ENCODE measurements at places on chromosomes 1 and 21.
A peak's percentile ranks its signal among the peaks of the same experiment; 100 is the strongest.

DNA sequence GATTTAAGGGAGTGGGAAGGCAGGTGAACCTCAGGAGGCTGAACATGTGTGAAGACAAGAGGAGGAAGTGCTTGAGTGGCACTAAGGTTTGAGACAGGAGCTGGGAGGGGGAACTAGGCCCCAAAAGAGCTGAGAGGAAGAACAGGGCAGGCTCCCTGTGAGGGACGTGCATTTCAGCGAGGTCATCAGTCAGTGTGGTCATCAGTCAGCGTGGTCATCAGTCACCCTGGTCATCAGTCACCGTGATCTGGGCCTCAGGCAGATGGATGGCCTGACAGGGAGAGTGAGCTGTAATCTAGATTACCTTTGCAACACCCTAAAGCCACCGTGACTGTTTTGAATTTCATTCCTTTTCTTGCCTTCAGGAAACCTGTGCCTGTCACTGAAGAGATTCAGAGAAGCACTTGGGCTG lies 29.1 kb downstream of the VTCN1 start:
- no peak for DNase-seq

- no peak for DNase-seq
Observed at GRCh38 chr1:179883040-179883744, 1.1 kb downstream of the TOR1AIP1 start.

GRCh38 chr1:10616696-10617095 lies 141.9 kb downstream of the PEX14 start:
- DNase-seq: no peak

DNA sequence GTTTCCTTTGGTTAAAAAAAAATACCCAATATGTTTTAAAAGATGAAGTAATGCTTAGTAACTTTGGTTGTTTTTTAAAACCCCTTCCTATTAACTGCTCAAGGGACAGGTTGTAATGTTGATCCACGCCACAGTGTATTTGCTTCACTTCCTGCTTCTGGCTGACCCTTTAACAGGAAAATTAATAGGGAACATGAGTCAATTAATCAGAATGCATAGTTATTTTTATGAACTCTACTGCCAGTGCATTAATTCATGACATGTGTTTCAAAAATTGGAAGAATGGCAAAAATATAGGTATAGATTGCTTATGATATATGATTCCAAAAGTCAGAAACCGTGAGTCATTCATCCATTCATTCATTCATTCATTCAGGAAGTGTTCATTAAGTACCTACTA lies 204.8 kb downstream of the SETD4 start:
- no peak for DNase-seq

GRCh38 chr1:79006564-79006963 lies at the start of gene ADGRL4:
Gene ADGRL4 (minus strand): TSS chr1:79006730. CDS start chr1:79006654, 76 bp downstream.
- DNase-seq: peak; percentile 50

- peak; percentile 99 for DNase-seq
Observed at GRCh38 chr1:112700290-112701226, 6.4 kb downstream of the RHOC start.

- no peak for DNase-seq
Observed at GRCh38 chr1:230899841-230900251, 31.5 kb upstream of the C1orf198 start.

- DNase-seq: no peak
Observed at GRCh38 chr1:20893931-20894330, 106.8 kb upstream of the HP1BP3 start.

GRCh38 chr1:109592916-109593315 lies 26.5 kb downstream of the GNAT2 start:
- no peak for DNase-seq

DNA sequence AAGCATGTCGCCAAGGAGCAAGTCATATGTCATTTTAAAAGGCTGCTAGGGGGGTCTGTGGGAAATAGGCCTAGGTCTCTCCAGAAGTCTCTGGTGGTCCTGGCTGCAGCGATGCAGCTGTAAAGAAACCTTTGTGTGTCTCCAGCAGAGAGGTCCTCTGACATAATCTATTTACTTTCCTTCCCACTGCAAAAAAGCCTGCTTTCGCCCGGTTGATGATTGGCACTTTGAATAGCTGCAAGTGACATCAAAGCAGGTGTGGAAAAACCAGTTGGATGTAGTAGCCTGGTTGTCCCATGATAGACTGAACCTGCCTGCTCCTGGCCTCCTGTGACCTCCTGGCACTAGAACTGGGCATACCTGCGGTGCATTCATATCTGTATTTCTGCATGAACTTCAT lies 13.8 kb downstream of the RASSF5 start:
- no peak for DNase-seq

DNA sequence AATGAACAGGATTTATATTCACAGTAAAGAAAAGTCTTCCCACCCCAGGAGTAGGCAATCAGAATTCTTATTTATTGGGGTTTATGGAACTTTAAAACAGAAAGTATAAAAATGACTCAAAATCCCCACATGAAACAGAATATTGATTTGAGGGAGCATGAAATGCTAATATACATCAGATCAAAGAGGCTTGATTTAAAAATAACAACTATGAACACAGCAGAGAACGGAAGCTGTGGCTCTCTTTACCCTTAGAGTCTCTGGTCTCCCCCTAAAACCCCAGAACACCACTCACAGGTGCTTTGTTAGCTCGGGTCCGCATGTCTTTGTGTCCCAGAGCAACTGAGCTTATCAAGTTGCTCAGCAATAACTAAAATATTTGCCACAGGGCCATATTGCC lies 31.2 kb upstream of the FASLG start:
- DNase-seq: no peak

- DNase-seq: no peak
Observed at GRCh38 chr1:183058851-183059502, 35.8 kb downstream of the LAMC1 start.

DNA sequence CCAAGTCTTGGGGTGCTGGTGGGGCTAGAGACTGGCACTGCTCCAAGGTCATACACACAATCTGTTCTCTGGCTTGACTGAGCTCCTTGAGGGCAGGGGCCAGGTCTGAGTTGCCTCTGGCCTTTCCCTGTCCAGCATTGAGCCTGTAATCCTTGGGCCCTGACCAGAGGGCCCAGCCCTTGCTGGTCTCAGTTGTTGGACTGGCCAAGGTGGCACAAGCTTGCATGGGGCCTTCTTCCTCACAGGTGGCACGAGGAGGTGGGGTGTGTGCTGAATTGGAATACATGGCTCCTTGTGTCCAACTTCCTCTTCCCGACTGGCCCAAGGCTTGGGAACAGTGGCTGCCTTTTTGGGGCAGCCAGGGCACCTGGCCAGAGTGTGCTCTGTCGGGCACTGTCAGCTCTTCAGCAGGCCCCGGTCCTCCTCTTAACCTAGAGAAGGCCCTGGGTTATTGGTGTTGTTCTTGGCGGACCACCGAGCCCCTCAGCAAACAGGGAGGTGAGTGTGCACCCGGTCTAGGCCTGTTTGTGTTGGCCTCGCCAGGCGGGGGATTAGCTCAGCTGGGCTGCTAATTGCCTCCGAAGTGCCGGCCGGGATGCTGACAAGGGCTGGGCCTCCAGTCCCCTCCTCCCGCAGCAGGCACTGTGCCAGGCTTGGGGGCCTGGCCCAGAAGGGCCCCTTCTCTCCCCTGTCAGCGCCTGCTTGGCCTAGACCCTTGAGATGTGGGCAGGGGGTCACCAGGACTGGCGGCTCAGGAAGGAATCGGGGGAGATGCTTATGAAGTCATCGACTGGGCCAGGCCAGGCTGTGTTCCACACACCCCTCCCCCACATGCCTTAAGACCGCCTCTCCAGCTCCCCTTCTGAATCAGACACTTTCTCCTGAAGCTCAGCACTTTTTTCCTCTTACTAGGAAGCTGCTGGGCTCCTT lies 28.5 kb downstream of the WNT4 start:
- no peak for DNase-seq

DNA sequence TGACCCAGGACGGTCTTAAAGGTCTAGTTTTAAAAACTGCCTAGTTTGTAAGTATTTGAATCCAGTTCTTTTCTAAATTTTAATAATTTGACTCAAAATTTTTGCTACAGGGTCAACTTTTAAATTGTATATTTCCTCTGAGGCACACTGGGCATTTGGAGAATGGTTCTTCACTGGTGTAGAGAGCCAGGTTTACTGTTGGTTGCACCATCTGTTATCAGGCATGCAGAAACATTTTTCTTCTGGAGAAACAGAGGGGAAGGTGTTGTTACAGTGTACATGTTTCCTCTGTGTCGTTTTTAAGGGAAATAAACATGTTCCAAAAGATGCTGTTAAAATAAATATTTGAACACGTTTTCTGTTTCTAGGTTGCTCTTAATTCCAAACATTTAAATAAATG lies 39.0 kb upstream of the RWDD3 start:
- DNase-seq: no peak

DNA sequence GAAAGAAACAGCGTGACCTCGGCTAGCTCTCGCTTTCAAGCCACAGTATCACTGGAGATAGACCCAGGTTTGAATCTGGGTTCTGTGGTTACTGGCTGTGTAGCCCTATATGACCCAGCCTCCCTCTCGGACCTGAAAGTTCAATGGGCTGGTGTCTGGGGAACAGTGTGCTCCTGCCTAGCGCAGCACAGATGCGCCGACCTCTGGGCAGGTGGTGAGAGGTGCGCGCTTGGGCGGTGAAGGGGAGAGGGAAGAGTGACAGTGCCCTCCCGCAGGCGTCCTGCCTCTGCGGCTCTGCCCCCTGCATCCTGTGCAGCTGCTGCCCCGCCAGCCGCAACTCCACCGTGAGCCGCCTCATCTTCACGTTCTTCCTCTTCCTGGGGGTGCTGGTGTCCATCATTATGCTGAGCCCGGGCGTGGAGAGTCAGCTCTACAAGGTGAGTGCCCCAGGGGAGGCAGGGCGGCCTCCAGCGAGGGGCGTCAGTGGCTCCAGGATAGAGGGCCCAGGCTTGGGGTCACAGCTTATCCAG lies 10.5 kb downstream of the SERINC2 start:
- no peak for DNase-seq

- no peak for DNase-seq
Observed at GRCh38 chr1:213066363-213066762, 15.3 kb downstream of the RPS6KC1 start.

DNA sequence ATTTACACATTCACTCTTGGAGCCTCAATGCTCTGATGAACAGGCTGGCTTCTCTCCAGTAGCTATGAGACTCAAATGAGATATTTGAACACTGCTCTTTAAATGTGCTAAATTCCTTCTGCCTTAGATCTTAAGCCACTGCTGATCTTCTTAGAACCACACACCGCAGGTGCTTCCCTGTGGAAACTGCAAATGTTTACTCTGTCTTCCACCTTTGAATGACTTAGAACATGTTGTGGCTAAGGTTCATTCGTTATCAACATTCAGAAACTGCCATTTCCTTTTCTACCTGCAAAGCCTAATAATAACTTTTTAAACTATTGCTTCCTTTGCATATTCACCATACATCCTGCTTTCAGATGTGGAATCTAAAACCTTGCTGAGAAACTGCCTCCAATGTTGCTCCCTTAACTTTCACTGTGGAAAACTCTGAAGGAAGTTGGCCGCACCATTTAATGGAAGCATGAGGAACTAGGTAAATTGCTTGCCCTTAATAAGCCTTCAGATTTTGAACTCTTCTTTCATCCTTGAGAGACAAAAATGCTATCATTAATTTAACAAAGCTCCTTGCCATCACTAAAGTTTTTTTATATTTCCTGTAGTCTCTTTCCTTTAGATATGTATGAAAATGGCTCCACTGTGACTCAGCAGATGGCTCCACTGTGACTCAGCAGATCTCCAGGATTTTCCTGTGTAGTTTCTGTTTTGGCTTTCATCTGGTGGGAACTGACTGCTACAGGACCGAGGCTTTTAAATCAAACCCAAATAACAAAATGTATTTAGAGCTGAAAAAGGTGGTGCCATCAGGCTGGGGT lies 143.8 kb downstream of the TNFSF18 start:
- DNase-seq: no peak

DNA sequence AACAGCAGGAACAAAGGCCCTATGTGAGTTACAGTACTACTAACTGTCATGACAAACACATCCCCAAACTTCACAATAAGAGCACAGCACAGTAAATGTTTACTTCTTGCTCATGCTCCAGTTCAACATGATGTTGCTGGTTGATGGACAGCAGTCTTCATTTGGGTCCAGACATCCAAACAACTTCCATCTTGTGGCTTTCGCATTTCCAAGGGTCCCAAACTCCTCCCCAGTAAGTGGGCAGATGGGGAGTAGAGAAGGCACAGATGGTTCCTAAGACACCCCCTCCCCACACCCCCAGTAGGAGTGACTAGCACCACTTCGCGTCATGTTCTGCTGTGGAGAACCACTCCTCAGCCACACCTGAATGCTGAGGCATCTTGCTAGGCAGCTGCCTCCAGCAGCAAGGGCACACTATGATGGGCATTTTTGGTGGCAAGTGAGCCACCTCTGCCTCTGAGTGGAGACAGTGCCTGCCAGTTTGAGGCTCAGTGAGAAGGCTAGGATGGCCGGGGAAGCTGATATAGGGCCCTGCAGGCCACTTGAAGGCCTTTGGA lies 32.7 kb upstream of the CD2 start:
- DNase-seq: no peak

- DNase-seq: no peak
Observed at GRCh38 chr1:22545141-22545540, 18.1 kb upstream of the EPHA8 start.

DNA sequence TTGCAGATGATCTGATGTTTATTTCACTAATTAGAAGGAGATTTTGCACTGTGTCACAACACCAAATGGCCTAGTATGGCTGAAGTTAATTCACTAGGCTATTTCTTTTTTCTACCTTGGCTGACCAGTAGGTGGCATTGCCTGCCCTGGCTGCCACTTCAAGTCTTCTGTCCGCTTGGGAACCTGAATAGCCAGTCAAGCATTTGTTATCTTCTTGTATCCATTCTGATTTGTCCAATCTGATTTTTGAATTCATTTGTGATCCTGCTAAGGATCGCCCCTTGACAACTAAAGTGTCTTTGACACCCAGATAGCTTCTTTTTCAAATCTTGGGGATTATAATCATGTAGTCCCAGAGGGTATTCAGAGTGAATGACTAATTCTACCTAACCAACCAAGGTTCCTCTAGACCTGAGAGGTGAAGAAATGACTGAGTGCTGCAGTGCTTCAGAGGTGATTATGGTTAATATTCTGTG lies 99.4 kb downstream of the GIPC2 start:
- DNase-seq: peak; percentile 21

DNA sequence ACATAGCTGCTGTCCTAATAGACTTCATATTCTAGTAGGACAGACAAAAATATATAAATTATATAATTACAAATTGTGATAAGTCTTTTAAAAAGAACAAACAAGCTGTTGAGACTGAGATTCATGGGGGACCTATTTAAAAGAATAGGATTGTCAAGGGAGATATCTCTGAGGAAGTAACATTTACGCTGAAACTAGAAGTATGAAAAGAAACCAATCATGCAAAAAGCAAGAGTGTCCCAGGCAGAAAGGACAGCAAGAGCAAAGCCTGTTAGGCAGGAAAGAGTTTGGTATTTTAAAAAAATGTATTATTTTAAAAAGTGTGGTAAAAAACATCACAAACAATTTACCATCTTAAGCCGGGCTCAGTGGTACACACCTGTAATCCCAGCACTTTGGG lies 9.1 kb upstream of the METTL13 start:
- DNase-seq: no peak

GRCh38 chr1:109503935-109504334 lies 5.6 kb downstream of the AMIGO1 start:
- no peak for DNase-seq

Measured in left ventricle myocardium inferior (tissue), 1 donor.